Activated CD4-positive, alpha-beta T cell treated with anti-CD3 and anti-CD28 coated beads for 24 hours (primary cell): ENCODE measurements at places on chromosomes 7 and 10.

DNA sequence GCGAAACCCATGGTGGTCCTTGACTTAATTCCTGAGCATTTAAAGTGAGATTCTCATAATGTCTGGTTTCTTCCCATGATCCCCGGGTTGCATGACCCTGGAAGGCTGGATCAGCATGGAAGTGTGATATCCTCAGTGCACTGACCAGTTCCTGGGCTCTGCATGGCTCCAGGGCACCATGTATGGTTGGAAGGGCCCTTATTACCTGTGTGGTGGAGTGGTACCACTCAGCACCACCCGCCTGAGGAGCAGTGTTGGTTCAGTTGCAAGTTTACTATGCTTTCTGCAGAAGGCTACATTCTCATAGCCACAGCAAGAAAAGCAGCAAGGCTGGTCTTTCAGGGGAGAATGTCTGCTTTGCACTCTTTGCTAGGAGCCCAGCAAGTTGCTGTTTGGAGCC, 325.7 kb upstream of the MKI67 start:
- no peak for DNase-seq

GRCh38 chr10:14240253-14241189, 90.2 kb downstream of the FRMD4A start:
- no peak for DNase-seq

DNA sequence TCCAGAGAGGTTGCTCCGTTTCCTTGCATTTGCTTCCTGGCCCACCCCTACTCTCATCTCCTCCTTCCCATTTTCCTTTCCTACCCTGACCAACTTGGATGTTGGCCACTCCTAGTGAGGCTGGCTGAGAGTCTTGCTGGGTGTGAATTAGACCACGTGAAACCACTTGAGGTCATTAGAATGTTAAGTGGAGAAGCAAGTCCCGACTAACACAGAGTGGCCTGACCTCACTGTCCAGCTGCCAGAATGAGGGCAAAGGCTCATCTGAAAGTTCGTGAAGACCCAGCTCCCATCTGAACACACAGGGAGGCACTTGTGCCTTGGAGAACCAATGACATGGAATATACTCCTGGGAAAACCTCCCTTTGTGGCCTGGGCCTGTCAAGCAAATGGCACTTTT, 80.8 kb downstream of the WDR11 start:
- DNase-seq, result no peak

- DNase-seq, result no peak
Measured at GRCh38 chr7:111357691-111358090, 204.6 kb downstream of the IMMP2L start.

- DNase-seq, result no peak
Measured at GRCh38 chr7:94056796-94057207, 52.6 kb upstream of the BET1 start.

- no peak for DNase-seq
Measured at GRCh38 chr10:124254490-124254889, 161.1 kb upstream of the CHST15 start.

GRCh38 chr10:6813856-6814255, 233.8 kb upstream of the PRKCQ start:
- DNase-seq, result no peak

- DNase-seq, result no peak
Measured at GRCh38 chr7:44280636-44280992, 44.8 kb downstream of the CAMK2B start.

DNA sequence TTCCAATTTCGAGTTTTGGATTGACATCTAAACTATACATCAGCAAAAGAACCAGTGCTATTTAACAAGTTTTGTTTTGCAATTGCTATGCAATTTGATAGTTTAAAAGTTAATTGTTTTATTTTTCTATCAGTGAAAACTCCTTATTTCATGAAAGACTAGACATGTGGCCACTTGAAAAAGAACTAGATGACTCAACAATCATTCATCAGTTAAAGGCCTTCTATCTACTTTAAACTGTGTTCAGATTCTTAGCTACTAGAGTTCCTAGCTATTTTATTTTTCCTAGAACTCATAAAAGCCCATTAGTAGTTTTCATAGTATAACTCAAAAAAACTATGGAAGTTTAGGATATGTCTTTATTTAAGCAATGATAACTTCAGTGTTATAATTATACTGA, 104.6 kb upstream of the LSM8 start:
- no peak for DNase-seq

DNA sequence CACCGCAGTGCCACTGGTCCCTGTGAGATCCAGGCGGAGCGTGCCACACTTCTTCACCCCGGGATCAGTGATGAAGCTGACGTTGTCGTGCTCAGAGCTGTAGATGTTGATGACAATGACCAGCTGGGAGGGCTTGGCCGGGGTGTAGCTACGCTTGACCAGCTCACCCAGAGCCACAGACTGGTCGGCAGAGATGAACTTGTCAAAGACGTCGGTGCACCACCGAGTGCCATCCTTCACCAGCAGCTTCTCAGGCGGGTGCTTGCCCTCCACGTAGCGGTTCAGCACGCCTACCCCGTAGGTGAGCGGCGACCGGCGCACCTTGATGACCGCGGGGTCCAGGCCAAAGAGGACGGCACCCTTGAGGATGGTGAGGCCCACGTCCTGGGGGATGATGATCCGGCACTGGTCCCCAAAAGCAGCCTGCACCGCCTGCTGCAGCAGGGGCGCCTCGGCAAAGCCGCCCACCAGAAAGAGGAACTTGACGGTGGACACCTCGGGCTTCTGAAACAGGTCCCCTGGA, 54.2 kb downstream of the PNLIPRP2 start:
- DNase-seq, result no peak

DNA sequence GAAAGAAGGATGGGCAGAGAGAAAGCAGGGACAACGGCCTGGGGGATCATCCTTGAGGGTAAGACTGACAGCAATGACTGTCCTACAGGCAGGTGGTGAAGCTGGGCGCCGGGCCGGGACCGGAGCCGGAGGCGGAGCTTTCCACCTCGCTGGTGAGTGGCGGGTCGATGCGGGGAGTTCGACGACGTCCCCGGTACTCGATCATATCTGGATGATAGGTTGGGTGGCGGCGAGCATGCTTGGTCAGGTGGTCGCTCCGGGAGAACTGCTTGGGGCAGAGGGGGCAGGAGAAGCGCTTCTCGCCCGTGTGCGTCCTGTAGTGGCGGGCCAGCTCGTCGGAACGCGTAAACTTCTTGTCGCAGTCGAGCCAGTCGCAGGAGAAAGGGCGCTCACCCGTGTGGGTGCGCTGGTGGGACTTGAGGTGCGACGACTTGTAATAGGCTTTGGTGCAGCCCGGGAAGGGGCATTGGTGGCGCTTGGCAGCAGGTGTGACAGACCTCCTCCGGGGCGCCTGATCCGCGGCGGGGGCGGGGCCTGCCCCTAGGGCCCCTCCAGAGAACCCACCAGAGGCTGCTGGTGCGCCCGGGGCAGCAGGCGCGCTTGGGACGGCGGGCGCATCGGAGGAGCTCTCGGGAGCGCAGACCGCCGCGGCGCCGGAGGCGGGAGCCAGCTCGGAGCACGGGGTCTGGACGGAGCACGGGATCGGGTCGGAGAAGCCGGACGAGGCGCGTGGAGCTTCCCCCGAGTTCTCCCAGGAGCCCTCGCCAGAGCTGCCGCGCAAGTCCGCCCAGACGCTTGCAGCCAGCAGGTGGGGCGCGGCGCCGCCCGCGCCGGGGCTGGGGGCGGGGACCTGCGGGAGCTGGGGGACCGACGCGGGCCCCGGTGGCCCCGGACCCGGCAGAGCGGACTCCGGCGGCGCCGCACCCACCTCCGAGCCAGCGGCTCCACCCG, 752 bp downstream of the KLF14 start:
- DNase-seq, result no peak

DNA sequence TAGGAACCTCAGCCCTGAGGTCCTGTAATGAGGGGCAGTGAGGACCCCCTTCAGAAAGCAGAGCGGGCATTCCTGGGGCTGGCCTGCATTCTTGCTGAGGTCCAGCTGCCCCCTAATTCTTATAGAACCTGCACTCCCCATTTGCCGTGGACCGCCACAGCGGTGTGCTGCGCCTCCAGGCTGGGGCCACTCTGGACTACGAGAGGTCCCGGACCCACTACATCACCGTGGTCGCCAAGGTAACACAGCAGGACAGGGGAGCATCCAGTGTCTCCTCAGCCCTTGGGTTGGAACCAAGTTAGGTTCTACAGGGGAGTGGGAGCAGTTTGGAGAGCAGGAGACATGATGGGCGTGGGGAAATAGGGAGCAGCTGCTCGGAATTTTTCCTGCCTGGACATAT, 7.3 kb downstream of the CDHR1 start:
- no peak for DNase-seq

DNA sequence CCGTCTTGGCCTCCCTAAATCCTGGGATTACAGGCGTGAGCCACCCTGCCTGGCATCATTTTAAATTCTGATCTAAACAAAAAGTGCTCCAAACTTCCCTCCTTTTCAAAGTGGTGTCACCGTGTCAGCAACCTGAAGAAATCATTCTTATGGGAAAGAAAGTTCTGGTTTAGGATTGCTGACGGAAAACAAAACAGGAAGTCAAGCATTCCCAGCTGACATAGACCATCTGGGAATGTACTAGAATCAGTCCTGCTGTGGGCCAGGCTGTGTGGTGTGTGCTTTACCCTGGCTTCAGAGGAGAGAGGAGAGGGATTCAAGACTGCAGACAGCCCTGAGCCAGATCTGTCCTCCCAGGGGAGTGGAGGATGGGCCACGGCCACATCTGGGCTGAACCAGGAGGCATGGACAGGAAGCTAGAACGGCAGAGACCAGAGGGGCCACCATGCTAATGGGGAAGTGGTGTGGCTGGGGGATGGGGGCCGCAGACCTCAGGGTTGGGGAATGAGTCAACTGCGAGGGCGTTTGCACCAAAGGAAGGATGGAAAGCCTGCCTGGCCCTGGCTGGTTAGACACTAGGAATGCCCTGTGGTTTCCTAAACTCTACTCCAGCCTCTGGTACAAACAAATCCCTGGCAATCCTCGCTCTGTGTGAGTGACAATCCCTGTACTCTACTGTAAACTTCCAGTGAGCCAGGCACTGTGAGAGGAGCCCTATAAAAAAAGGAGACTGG, 16.7 kb upstream of the CLIP2 start:
- no peak for DNase-seq

GRCh38 chr10:480928-481552, 208.4 kb downstream of the DIP2C start:
- DNase-seq, result no peak

- DNase-seq, result no peak
Measured at GRCh38 chr7:68173513-68173912, 1176.9 kb downstream of the TYW1 start.

GRCh38 chr7:5492020-5492635, 68.5 kb upstream of the TNRC18 start:
- no peak for DNase-seq

GRCh38 chr10:132688580-132689420, 97.1 kb downstream of the NKX6-2 start:
- no peak for DNase-seq

- no peak for DNase-seq
Measured at GRCh38 chr7:105885387-105886111, 9.2 kb upstream of the ATXN7L1 start.

GRCh38 chr7:130921391-130922180, 187.6 kb upstream of the KLF14 start:
- DNase-seq, result no peak

GRCh38 chr7:50817561-50817960, 34.9 kb upstream of the GRB10 start:
- DNase-seq, result no peak

GRCh38 chr10:97608991-97609561, 19.6 kb downstream of the C10orf62 start:
- DNase-seq, result no peak

DNA sequence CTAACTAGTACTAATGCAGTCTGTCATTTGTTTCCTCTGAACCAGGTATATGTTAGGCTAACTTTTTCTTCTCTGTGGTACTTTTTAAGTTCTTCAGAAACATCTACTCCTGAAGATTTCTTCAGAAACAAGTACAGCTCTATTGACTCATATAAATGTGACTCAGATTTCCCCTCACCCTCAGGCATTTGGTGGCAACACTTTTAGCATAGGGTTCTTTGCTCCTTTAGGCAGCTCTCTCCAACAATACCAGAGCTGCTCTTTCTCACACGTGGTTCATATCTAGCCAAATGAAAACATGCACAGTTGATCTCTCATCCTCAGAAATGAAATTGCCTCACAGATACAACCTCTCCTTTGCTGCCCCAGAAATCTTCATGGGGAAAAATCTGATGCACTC, 939.8 kb downstream of the SORCS1 start:
- DNase-seq, result no peak

GRCh38 chr7:2799253-2799652, 44.9 kb downstream of the GNA12 start:
- no peak for DNase-seq

- no peak for DNase-seq
Measured at GRCh38 chr10:10605551-10606081, 412.1 kb upstream of the CELF2 start.

DNA sequence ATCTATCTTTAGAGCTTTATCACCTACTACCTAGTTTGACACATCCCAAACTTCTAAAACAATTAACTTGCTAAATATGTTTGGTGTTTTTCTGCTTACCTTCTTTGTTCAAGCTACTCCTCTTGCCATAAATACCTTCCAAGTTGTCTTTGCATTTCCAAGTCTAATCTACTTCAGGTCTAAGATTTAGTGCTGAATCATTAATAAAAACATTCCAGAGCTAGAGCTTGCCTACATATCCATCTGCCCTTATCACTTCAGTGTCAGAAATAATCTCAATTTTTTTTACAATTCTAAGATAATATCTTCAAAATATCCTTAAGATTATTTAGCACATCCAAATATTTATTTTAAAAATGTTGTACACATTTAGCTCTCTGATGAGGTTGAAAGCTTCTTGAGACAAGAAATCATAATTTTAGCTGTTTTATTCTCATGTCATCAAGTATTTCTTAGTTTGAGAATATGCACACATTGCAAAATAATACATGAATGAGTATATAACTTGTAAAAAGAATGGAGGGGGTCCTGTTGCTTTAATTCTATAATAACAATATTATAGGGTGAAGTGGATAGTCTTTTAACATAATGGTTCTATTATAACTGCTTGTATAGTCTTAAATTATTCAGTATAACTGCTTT, 466.3 kb downstream of the SEMA3D start:
- DNase-seq, result no peak

DNA sequence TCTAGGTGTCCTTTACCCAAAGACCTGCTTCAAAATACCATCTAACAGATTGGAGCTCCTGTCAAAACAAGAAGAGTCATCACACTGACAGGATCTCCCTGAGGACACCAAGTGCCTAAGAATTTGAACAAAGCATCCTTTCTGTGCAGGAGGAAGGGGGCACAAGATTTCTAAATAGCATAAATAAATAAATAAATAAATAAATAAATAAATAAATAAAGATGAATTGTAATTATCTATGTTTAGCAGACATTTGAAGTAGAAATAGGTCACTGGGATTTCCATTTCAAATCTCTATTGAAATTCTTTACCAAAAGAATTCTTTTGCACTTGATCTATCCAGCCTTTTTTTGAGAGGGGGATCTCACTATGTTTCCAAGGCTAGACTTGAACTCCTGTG, 65.3 kb downstream of the NPSR1 start:
- no peak for DNase-seq

DNA sequence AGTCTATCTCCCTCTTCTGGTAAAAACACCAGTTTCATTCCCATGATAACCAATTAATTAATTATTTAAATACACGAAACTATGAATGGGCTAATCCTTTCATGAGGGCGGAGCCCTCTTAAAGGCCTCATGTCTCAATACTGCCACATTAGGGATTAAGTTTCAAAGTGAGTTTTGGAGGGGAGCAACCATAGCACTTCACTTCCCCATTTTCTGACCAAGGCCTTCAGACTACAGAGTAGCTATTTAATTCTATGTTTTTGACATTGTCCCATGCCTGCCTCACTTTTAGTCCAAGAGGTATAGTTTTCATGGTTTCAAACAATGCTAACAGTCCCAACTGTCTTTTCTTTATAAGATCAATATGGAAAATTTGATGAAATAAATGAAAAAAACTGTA, 618.6 kb downstream of the ZWINT start:
- no peak for DNase-seq
